ENCODE measurements at places on chromosomes 13 and 19.

- no peak for DNase-seq
Measured at GRCh38 chr13:48532256-48532505, 699 bp downstream of the RCBTB2 start.

DNA sequence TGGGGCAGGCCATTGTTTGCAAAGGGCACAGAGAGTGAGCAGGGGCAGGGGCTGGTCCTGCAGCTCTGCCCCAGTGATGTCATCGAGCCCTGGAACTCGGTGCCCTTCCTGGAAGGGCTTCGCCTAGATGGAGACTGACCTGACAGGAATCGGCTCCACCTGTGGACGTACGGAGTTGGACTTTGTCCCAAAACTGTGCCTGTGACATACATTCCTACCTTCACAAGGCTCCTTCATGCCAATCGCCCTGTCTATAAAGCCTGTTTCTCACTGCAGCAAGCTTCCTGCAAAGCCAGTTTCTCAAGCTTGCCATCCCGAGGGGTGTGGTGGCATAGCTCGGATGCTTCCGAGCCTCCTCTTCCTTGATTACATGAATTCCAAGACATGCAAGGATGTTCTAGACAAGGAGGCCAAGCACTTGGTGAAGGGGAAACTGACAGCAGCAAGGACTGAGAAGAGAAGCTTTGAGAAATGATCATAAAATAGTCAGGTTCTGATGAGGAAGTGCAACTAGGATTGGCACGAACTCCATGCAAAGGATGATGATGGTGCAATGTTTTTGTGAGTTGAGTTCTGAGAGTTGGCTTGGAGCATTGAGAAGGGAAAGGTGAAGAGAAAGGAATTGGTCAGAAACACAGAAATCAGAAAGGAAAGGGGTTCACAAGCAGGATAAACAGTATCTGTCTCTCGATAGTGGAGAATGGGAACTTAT, 73.6 kb upstream of the STK24 start:
- no peak for DNase-seq

GRCh38 chr13:22893777-22894176, 287.0 kb upstream of the SGCG start:
- no peak for DNase-seq

- no peak for DNase-seq
Measured at GRCh38 chr19:41386442-41386841, 10.1 kb downstream of the TMEM91 start.

DNA sequence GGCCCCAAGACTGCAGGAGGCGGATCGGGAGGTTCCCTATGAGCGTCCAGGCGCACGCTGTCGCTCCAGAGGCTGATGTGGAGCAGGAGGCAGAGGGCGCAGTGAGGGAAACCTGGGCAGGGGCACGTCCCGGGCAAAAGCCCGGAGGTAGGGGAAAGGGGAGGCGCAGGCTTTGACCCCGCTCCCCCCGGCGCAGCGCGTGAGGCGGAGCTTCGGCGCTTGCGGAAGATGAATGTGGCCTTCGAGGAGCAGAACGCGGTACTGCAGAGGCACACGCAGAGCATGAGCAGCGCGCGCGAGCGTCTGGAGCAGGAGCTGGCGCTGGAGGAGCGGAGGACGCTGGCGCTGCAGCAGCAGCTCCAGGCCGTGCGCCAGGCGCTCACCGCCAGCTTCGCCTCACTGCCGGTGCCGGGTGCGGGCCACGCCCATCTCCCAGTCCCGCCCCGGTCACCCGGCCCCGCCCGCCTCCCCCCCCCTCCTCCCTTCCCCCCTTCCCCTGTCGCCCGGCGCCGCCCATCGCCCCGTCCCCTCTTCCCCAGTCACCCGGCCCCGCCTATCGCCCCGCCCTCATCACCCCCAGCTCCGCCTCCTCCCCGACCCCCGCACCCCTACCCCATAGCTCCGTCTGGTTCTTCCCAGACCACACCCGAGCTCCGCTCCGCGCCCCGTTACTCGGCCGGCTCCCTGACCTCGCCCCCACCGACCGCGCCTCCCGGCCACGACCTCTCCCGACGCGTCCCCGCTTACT, 4.1 kb downstream of the HMG20B start:
- no peak for DNase-seq

Measured in thymus (tissue), 14 donors.